ENCODE measurements at places on chromosomes 16 and 17.
A peak's percentile ranks its signal among the peaks of the same experiment; 100 is the strongest.

- peak; percentile 77 for DNase-seq
Measured at GRCh38 chr16:72787514-72788268, 260.2 kb downstream of the ZFHX3 start.

DNA sequence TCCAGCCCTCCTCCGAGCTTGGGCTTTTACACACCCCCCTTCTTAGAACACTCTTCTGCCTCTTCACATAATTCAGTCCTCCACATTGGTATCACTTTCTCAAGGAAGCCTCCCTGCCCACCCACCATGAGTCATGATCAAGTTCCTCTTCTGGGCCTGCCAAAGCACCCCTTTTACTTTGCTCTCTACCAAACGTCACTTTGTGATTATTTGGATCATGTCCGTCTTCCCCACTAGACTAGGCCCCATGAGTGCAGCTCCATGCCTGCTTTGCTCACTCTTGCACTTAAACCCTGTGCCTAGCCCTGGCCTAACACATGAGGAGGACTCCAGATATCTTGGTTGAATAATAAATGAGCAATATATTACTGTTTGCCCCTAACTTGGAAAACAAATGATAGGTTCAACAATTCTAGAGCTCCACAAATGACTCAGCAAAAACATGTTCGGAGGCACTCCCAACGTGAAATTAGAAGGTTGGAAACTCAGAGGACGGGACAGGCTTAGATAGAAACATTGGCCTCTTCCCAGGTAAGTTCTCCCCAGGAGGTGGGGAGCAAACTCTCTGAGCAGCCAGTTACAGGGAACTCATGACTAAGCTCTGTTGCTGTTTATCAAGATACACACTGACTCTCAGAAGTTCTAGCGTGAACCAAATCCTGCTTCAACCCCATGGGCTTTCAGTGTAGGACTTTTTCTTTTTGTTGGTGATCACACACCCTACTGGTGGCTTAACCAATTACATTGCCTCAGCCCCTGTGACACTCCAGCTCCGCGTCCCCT, 28.3 kb downstream of the G6PC1 start:
- peak; percentile 77 for DNase-seq

GRCh38 chr17:43612515-43612914, 49.2 kb downstream of the MEOX1 start:
- no peak for DNase-seq

- no peak for DNase-seq
Measured at GRCh38 chr16:74984194-74984528, 762 bp downstream of the WDR59 start.

- no peak for DNase-seq
Measured at GRCh38 chr16:87074641-87075318, 242.4 kb downstream of the C16orf95 start.

GRCh38 chr16:61858988-61859387, 177.2 kb downstream of the CDH8 start:
- no peak for DNase-seq

Measured in COR-L47 (cell line).